ENCODE measurements at places on chromosomes 2 and 18. TPM values are rescaled to one million over a fixed set of nuclear protein-coding genes. Genes with fewer than 3 reads are reported as not detected.

C18orf54 gene
- 14.5 TPM for total RNA-seq

MOCOS gene
- 0.25 TPM for total RNA-seq

DLGAP1 gene
- 0.53 TPM for total RNA-seq

PTPN2 gene
- 82.9 TPM for total RNA-seq

PSD4 gene
- 272 TPM for total RNA-seq

G6PC2 gene
- not detected for total RNA-seq

DNA sequence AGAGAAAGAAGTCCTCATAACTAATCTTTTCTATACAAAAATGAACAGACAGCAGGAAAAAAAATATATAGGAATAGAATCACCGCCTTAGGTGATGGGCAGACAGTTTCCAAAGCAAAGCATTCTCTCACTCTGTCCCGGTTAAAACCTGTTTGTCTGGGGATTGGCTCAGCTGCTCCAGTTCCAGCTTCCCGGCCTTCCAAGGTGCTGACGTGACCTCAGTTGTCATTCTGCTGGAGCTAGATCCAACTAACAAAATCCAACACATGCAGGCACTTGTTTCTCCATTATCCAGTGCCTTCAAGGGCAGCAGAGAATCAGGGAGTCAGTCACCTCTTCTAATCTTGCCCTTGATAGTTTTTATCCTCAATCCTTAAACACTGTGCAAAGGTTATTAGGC, 52.8 kb downstream of the IKZF2 start:
- H3K4me3 ChIP-seq: no peak overlapping the region
- H3K27ac ChIP-seq: no peak overlapping the region
- peaks cover 3% of the 10 kb centered on the region for H3K4me1 ChIP-seq
- H3K36me3 ChIP-seq: no peaks in the 10 kb centered on the region
- no peak for DNase-seq

GRCh38 chr18:5951515-5952091, 56.3 kb upstream of the TMEM200C start:
- H3K4me1 ChIP-seq: no peaks in the 10 kb centered on the region
- no peak overlapping the region for H3K4me3 ChIP-seq
- no peak for DNase-seq
- H3K36me3 ChIP-seq: no peaks in the 10 kb centered on the region
- no peaks in the 10 kb centered on the region for H3K27me3 ChIP-seq

DNA sequence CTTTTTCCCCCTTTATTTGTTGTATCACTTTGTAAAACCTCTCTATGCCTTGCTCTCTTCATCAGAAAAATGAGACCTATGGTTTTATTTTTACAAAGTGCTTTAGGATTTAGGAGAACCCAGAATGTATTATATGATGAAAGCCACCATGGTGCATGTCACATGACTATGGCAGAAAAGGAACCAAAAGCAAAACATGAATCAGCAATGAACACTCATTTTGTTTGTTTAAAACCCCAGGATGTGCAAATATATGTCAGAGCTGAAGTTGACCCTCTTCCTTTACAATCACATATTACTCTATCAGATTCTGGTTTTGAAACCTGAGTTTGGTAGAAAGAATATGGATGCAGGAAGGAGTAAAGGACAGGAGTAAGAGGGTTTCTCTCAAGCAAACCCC, 70.0 kb downstream of the FIGN start:
- no peaks in the 10 kb centered on the region for H3K36me3 ChIP-seq
- H3K27ac ChIP-seq: no peak overlapping the region
- H3K4me1 ChIP-seq: no peaks in the 10 kb centered on the region

GRCh38 chr18:35311496-35311895, 21.5 kb upstream of the ZSCAN30 start:
- DNase-seq: no peak
- no peak overlapping the region for H3K27ac ChIP-seq
- no peaks in the 10 kb centered on the region for H3K4me1 ChIP-seq
- H3K4me3 ChIP-seq: no peak overlapping the region
- no peaks in the 10 kb centered on the region for H3K27me3 ChIP-seq
- peaks cover 21% of the 10 kb centered on the region for H3K36me3 ChIP-seq

DNA sequence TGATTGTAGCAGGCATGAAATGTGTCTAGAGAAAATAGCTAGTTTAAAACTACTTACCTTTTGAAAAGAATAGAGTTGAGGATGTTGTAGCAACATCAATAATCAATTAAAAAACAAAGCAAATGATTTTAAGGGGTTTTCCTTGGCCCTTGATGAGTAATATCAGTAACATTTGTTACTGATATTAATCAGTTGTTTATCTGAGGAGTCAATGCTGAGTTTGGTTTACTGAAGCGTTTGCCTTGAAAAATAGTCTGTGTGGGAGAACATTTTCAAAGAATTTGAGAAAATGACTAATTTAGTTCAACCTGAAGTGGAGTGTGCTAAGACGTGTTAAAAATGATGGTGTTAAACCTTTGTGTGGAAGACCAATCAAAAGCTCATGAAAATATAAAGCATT, 9.3 kb downstream of the PTH2R start:
- peaks cover 4% of the 10 kb centered on the region for H3K27me3 ChIP-seq
- no peaks in the 10 kb centered on the region for H3K36me3 ChIP-seq
- H3K27ac ChIP-seq: peak overlapping the region; percentile 2
- no peak overlapping the region for H3K4me3 ChIP-seq
- no peak for DNase-seq

DNA sequence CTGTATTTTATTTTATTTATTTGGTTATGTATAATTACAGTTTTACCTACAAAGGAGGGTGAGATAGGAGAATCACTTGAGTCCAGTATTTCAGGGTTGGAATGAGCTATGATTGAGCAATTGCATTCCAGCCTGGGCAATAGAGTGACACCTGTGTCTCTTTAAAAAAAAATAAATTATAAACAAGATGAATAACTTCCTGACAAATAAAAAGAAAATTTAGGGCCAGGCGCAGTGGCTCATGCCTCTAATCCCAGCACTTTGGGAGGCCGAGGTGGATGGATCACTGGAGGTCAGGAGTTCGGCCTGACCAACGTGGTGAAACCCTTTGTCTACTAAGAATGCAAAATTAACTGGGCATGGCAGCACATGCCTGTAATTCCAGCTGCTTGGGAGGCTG, 17.3 kb downstream of the MTA3 start:
- H3K4me3 ChIP-seq: no peak overlapping the region
- no peak for DNase-seq
- H3K4me1 ChIP-seq: peaks cover 2% of the 10 kb centered on the region
- H3K27ac ChIP-seq: no peak overlapping the region
- H3K36me3 ChIP-seq: peaks cover 14% of the 10 kb centered on the region

GRCh38 chr2:70842401-70842800, 6.8 kb upstream of the CD207 start:
- H3K27me3 ChIP-seq: peaks cover 36% of the 10 kb centered on the region
- no peak overlapping the region for H3K4me3 ChIP-seq
- DNase-seq: no peak
- H3K36me3 ChIP-seq: peaks cover 5% of the 10 kb centered on the region
- no peaks in the 10 kb centered on the region for H3K4me1 ChIP-seq

GRCh38 chr18:68991286-68991685, 193.4 kb downstream of the CCDC102B start:
- no peak overlapping the region for H3K27ac ChIP-seq
- no peak for DNase-seq
- no peaks in the 10 kb centered on the region for H3K36me3 ChIP-seq
- H3K27me3 ChIP-seq: no peaks in the 10 kb centered on the region
- H3K4me3 ChIP-seq: no peak overlapping the region
- no peaks in the 10 kb centered on the region for H3K4me1 ChIP-seq

DNA sequence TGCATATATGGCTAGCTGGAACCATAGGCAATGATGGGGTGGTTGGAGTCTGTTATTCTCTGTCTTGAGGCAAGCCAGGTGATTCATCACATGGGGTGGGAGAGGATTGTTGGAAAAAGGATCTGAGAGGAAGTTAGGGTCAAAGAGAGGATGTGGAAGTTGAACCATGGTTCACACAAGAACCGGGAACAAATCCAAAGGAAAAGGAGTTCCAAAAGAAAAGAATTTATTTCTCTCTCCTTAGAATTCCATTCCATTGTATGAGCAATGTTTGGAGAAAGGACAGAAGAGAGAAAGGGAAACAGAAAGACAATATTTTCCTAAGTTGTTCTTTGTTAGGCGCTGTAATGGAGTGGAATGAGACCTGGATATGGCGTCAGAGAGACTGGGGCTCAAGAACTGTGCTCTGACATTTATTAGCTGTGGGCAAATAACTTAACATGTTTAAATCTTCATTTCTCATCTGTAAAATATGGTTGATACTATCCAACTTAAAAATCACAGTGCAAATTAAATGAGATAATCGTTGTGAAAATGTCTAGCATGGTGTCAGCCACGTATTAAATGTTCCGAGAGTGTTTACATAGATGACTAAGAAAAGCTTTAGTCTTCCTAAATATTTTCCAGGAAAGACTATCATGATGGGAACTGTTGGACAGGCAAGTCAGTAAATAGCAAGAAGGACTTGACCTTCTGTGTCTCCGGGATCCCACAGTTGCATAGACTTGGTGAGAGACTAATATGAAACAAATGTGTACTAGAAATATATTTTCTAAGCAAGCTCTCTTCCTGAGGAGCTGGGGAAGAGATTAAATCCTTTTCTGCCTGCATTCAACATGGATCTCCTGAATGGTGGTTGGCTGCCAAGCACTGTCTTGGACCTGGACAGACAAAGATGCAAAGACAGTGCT, 71.4 kb downstream of the TRIB2 start:
- no peaks in the 10 kb centered on the region for H3K36me3 ChIP-seq
- no peak for DNase-seq
- H3K4me1 ChIP-seq: no peaks in the 10 kb centered on the region
- H3K27ac ChIP-seq: no peak overlapping the region
- peaks cover 4% of the 10 kb centered on the region for H3K27me3 ChIP-seq

- H3K36me3 ChIP-seq: no peaks in the 10 kb centered on the region
- no peak overlapping the region for H3K4me3 ChIP-seq
Observed at GRCh38 chr2:45223531-45223930, 214.3 kb upstream of the SIX2 start.

GRCh38 chr2:59083075-59083828, 842.1 kb upstream of the FANCL start:
- no peaks in the 10 kb centered on the region for H3K27me3 ChIP-seq
- no peak overlapping the region for H3K27ac ChIP-seq
- no peaks in the 10 kb centered on the region for H3K4me1 ChIP-seq
- H3K4me3 ChIP-seq: no peak overlapping the region

DNA sequence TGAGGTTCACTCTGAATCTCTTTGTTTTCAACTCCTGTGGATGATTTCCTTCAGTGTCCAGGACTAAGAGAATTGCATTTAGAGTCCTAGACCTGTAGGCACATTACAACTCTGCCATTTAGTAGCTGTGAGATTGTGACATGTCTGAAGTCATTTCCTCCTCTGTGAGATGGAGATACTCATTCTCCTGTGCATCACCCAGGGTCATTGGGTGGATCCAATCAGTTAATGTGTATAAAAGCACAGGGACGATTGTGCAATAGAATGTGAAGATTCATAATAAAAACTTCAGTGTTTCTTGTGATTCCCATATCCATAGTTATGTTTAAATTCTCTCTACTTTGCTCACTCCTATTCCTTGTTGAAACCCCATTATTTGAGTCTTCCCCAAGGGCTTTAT, 113.6 kb downstream of the DIS3L2 start:
- H3K36me3 ChIP-seq: peaks cover 3% of the 10 kb centered on the region
- H3K27ac ChIP-seq: no peak overlapping the region
- H3K27me3 ChIP-seq: no peaks in the 10 kb centered on the region
- H3K4me3 ChIP-seq: no peak overlapping the region

GRCh38 chr2:122595065-122595464, 839.6 kb downstream of the TSN start:
- H3K36me3 ChIP-seq: no peaks in the 10 kb centered on the region
- H3K4me3 ChIP-seq: no peak overlapping the region
- no peak for DNase-seq
- H3K27ac ChIP-seq: no peak overlapping the region

DNA sequence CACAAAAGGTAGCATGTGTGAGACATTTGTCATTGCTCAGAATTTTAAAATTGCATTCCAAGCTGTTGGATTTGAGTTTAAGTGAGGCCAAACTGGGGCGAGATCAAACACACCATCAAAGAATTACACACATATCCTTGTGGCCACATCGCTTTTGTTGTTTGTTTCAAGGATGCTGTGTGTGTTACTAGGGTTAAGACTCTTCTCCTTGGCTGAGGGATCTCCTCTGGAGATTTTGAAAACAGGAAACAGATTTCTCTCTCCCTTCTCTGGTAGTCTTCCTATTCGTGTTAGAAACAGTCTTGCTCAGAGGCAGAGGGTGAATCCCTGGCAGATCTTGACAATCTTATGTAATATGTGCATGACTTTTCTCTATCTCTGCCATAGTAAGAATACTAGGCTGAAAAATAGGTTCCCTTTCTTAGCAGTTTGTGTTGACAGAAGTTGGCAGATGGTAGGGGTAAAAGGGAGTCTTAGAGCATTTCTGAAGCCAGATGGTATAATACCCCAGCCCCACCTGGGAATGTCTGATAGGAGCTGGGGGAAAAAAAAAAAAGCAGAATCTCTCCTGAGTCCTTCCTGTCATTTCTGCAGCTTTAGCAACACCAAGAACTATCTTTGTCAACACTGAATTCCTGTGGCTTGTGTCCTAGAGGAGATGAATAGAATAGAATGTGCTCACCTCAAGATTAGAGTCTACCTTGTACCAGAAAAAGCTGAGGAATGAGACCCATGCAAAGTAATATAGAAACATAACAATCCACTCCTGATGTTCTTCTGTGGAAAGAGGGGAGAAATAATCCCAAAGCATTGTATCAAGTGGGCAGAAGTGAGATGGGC, 101.8 kb downstream of the XRCC5 start:
- no peaks in the 10 kb centered on the region for H3K27me3 ChIP-seq
- no peak for DNase-seq
- H3K27ac ChIP-seq: peak overlapping the region; percentile 11
- no peak overlapping the region for H3K4me3 ChIP-seq
- H3K4me1 ChIP-seq: peaks cover 13% of the 10 kb centered on the region

DNA sequence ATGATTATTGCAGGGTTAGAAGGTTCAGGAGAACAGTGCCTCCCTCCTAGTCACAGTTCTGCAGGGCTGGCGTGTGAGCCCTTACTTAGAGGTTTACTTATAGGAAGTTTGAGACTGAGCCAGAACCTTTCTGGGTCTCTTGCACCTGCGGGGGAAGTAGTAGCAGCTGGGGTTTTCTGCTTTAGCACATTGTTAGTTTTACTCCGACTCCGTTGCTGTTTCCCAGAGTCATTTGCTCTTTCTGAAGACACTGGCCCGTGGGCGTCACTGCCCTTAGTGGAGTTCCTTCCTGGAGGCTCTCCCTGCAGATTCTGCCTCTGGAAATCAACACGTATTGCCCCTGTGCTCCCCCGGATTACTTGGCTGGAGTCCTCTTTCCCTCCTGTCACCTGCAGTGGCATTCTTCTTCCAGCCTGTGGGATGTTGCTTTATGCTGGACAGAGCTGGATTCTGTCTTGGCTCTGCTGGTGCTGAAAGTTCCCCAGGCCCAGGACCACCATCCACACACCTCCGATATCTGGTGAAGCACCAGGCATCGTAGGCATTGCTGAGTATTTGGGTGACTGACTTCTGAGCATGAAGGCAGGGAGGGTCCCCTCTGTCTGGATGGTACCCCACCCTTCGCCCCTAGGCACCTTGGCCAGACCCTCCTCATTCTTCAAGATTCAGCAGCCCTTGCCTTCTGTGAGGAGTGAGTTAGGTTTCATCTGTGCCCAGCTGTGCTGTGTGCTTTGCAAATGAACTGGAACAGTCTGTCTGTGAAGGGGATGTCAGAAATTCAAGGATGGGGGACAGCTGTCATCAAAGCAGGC, 51.7 kb downstream of the AGAP1 start:
- no peaks in the 10 kb centered on the region for H3K27me3 ChIP-seq
- DNase-seq: no peak
- H3K27ac ChIP-seq: no peak overlapping the region
- H3K4me1 ChIP-seq: no peaks in the 10 kb centered on the region
- H3K4me3 ChIP-seq: no peak overlapping the region
- H3K36me3 ChIP-seq: no peaks in the 10 kb centered on the region

All from activated CD4-positive, alpha-beta memory T cell treated with anti-CD3 and anti-CD28 coated beads, Interleukin-2, amount 10 ng/mL, durations not matched to agents 7 days and 5 days (primary cell).